Chondrocyte (in vitro differentiated cells): ENCODE measurements at places on chromosomes 5 and 9. TPM values are rescaled to one million over a fixed set of nuclear protein-coding genes. Genes with fewer than 3 reads are reported as not detected.

- no peak overlapping the region for H3K27ac ChIP-seq
- peaks cover 19% of the 10 kb centered on the region for H3K4me1 ChIP-seq
- no peaks in the 10 kb centered on the region for H3K27me3 ChIP-seq
- peaks cover 4% of the 10 kb centered on the region for H3K36me3 ChIP-seq
- no peak overlapping the region for H3K4me3 ChIP-seq
- DNase-seq = no peak
These were observed 35.5 kb downstream of the BICD2 start for GRCh38 chr9:92728831-92729734.

DNA sequence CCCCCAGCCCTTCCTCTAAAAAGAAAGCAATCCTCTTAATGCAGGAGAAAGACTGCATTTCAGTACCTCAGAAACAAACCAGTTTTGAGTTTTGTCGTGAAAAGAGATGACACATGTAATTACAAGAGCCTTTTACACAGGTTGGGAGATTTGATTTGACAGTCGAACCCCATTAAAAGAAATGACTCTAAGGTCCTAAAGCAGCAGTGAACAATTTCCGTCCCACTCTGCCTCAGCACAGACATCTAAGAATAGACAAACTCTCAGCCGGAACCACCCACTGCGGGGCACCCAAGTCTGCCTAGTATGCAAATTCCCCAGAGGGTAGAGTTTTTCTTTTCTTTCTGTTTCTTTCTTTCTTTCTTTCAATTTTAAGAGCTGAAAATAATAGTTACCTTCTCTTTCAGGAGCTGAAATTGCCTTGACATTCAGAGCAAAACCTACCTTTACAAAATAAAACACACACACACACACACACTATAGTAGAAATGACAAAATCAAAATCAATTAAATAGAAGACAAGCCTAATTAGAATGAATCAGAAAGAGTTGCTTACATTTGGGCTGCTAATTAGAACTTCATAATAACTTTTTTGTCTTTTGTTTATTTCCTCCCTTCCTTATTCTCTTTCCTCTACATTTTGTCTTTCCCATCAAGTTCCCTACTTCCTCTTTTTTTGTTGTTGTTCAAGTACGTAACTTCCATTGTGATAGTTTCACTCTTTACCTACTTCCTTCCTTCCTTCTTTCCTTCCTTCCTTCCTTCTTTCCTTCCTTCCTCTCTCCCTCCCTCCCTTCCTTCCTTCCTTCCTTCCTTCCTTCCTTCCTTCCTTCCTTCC lies 65.1 kb downstream of the BASP1 start:
- H3K4me1 ChIP-seq = peaks cover 17% of the 10 kb centered on the region
- no peak for DNase-seq
- peak overlapping the region; percentile 28 for H3K27ac ChIP-seq
- no peaks in the 10 kb centered on the region for H3K27me3 ChIP-seq

DNA sequence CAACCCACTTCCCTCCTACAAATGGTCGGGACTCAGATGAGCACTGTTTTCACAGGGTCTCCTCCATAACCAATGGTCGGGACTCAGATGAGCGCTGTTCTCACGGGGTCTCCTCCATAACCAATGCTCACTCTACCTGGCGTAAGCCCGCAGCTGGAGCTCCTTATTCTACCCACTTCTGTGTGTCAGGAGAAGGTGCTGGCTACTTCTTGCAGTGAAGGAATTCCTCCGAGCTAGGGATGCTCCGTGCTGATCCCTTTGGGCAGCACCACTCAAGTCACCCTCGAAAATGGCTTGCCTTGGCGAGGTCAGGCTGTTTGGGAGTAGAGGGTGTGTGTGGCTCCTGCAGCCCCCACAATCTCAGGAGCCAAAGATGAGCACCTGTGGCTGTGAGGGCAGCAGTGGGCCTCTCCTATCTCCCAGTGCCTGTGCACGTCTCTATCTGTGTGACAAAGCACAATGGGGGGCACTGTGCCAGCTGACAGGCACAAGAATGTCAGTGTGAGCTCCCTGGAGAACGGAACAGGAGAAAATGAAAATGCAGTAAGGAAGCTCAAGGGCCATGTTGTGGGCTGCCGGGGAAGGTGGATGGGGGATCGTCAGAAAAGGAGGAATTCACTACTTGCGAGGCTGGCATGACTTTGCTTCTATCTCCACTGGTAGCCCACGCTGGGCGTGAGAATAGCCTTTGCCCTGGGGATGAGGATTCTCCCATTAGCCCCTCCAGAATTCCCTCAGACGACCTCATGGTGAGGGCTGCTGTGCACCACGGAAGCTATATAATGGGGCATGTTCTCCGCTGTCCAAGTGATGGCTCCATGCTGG lies 3.9 kb upstream of the BTNL9 start:
- H3K4me1 ChIP-seq = no peaks in the 10 kb centered on the region
- H3K27ac ChIP-seq = no peak overlapping the region
- H3K4me3 ChIP-seq = no peak overlapping the region
- H3K27me3 ChIP-seq = peaks cover 31% of the 10 kb centered on the region

Gene ZDHHC12
- 23.6 to 24.7 TPM (median 24.3 TPM) in 3 replicates for total RNA-seq
